NB4 (cell line): ENCODE measurements at places on chromosomes 7 and 10.
A peak's percentile ranks its signal among the peaks of the same experiment; 100 is the strongest.

GRCh38 chr10:43127442-43127841 lies 10.8 kb upstream of the CSGALNACT2 start:
- DNase-seq, result no peak

- no peak for DNase-seq
These were observed 49.8 kb downstream of the STK31 start for GRCh38 chr7:23759671-23760391.

DNA sequence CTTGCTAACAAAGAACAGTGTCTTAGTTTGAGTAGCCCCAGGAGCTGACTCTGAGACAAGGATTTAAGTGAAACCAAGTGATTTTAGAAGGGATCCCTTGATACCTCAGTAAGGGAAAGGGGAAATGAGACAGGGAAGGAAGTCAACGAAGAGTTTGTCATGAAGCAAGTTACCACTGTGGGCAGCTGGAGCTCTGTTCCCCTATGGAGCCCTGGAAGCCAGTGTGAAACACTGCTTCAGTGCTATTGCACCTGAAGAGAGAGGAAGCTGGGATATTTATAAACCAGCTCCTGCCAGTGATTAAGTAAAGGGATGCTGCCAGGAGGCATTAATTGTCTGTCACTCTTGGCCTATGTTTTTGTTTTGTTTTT lies 58.9 kb upstream of the WAPL start:
- peak; percentile 45 for DNase-seq

- DNase-seq, result no peak
These were observed 71.2 kb downstream of the WNT2 start for GRCh38 chr7:117251687-117252086.

- no peak for DNase-seq
These were observed 22.0 kb upstream of the EEPD1 start for GRCh38 chr7:36131026-36131425.

- DNase-seq, result no peak
These were observed 962.8 kb downstream of the DNAJB9 start for GRCh38 chr7:109532262-109532992.

DNA sequence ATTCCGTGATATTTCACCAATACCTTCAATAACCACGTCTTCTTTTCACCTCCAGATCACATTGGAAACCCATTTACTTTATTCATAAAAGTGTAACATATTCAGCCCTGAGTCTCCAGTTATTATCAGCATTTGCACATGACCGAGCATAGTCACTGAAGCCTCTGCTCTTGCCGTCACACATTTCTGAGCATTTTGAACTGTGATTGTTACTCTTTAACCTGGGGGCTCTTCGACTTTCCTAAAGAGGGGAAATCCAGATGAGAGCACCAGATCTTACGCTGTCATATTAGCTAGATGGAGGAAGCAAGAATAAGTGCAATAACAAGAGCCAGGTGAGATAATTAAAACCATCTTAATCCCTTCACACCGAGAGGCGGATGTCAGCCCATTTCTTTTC lies 260.0 kb upstream of the NRP1 start:
- DNase-seq, result no peak

- no peak for DNase-seq
These were observed 28.1 kb upstream of the JAKMIP3 start for GRCh38 chr10:132037676-132037975.

- DNase-seq, result no peak
These were observed 273.6 kb downstream of the DYNC1I1 start for GRCh38 chr7:96045919-96046318.

DNA sequence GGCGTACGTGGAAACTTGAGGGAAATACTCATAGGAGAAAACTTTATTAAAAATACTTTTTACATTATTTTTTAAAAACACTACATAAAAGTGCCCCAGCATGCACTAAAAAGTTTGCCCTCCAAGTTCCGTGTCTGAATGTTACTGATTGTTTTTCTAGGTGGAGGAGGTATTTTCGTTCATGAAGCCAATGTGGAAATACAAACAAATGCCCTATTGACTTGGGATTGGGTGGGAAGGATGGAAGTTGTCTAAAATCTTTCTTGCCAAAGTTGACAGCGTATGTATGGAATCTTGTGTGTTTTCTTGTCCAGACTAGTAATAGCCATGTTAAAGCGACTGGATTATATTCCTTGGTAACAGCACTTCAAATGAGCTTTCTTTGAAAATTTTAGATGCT lies 1.2 kb downstream of the PROSER2 start:
- no peak for DNase-seq

GRCh38 chr7:69739931-69740431 lies 141.7 kb downstream of the AUTS2 start:
- DNase-seq, result peak; percentile 63

DNA sequence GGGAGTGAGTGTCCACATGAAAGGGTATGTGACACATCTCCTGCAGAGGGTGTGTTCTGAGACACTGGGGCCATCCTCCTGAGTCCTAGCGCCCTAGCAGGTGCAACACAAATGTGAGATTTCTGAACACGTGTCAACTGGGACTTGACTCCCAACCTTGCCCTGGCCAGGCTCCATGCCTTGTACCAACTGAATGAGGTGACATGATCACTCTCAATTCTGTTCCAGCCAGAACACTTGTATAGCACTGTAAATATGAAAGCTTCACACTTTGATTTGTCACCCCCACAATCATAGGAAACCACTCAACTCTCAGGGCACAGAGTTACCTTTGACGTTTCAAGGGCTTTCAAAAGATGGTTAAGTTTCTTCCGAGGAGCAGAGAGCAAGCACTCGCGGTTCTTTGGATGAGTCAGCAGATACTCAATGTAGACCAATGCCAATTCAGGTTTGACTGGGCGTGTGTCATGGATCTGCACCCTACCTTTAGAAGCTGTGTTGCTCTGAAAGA lies 48.6 kb downstream of the NCAPG2 start:
- no peak for DNase-seq

DNA sequence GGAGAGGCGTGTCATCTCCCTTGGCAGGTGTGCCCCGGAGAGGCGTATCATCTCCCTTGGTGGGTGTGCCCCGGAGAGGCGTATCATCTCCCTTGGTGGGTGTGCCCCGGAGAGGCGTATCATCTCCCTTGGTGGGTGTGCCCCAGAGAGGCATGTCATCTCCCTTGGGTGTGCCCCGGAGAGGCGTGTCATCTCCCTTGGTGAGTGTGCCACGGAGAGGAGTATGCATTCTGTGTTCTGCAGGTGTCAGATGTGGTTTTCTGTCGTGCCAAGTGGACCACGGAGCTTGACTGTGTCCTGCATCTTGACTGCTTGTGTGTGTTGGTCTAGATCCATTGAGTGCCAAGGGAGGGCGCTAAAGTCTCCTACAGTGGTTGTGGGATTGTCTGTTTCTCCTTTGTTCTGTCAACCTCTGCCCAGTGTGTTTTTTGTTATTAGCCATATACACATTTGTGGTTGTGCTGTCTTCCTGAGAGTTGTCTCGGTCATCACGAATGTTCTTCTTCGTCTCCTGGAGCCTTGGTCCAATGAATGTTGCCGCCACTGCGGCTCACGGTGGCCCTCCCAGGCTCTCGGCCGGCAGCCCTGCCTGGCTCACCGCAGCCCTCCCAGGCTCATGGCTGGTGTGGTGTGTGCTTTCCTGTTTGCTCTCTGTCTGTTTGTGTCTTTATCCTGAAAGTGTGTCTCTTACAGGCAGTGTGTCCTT lies 96.8 kb downstream of the INPP5A start:
- DNase-seq, result peak; percentile 29

DNA sequence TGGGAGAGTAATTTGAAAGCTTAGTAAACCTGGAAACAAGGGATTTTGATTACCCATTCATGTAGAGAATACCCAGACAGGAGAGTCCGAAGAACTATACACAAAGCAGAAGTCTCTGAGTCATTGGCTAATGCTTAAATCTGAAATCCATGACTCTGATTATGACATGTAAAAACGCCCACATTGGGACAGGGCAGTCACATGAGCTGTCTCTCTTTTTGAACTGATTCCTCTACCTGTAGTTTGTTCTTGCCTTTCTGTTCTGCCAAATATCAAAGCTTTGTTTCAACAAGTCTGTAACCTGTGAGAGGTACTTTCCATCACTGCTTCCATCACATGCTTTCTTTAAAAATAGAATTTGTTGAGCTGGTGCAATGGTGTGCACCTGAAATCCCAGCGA lies 4.3 kb upstream of the GPNMB start:
- DNase-seq, result no peak

DNA sequence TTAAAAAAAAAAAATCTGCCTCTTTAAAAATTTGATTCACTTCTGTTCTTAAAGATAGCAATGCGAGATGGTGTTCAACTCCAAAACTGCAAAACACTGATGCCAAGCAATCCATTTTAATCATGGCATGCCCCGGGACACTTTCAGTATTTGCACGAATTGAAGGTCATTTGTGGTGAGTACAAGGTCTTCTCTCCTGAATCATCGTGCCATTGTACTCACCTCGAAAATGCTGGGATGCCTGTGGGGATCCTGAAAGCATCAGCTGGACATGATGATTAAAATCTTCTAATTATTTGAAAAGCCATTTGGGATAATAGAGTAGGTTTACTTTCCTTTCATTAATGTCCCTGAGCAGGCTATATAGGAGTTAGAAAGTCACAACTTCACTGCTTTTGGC lies 125.1 kb upstream of the NRP1 start:
- no peak for DNase-seq

DNA sequence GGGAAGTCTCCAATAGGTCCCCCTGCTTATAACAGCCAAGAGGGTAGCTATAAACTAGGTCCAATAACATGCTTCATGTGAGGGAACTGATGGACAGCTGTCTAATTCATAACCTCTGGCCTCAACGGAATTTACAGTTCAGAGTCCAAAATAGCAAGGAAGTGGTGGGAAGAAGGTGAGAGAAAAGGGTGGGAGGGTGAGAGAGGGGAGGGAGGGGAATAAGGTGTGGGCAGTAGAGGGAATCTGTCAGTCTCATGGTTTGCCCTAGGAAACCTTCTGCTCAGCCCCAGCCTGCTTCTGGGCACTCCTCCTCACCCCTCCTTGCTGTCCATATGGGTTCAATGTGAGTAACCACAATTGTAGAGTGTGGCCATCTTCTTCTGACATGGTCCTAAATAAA lies 133.4 kb upstream of the ADO start:
- no peak for DNase-seq

GRCh38 chr7:155512246-155512887 lies 34.0 kb downstream of the CNPY1 start:
- no peak for DNase-seq

- DNase-seq, result no peak
These were observed 123.1 kb downstream of the GNAI1 start for GRCh38 chr7:80257756-80258155.

- peak; percentile 9 for DNase-seq
These were observed 207.7 kb downstream of the TPK1 start for GRCh38 chr7:144628176-144628575.

GRCh38 chr7:124263232-124263827 lies 230.5 kb upstream of the TMEM229A start:
- peak; percentile 23 for DNase-seq

DNA sequence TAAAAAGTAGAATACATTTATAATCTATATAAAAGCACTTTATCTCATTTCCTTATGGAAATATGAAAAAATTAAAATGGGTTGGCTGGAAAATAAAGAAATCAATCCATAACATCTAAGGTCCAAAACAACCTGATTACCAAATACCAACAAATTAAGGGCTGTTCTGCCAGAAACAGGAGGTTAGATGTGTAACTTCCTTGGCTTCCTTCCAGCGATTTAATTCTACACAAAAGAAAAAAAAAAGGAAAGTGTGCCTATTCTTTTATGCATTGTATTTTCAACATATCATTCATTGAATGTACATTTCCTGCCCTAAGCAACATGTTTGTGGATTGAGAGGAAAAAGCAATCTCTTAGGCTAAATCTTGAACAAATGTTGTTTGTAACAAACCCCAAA lies 36.2 kb upstream of the USP6NL start:
- no peak for DNase-seq

DNA sequence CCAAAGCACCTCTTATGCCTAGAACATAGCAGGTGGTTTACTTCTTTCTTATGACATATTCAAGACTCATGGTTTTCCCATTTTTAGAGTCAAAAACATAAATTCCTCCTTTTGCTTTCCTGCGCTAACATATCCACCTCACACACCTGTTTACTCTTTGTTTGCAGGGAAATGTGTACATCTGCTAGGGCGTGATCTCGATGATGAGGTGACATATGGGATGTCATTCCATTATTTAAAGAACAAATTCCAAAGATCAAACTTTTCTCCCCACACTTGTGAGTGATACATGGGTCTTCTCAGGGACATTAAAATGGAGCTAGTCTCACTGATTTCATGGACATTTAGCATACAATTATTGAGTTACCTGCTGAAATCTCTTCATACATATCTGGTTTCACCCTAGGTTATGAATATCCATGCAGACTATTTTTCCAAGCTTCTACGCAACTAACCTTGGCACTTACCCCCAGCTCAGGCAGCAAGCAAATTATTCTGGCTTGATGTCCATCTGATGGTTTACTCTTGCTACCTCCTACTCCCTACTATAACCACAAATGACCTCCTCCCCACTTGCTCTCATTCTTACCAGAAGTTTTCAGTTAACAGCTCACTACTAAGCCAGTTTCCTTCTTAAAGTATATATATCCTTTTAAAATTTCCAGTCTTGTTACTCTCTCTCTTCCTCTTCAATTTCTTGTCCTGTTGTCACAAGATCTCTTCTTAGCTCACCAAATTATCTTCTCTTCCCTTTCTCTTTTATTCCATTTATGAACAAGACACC lies 208.5 kb downstream of the RNLS start:
- peak; percentile 15 for DNase-seq
